ENCODE measurements at places on chromosomes 11 and 22. TPM values are rescaled to one million over a fixed set of nuclear protein-coding genes. Genes with fewer than 3 reads are reported as not detected.

DNA sequence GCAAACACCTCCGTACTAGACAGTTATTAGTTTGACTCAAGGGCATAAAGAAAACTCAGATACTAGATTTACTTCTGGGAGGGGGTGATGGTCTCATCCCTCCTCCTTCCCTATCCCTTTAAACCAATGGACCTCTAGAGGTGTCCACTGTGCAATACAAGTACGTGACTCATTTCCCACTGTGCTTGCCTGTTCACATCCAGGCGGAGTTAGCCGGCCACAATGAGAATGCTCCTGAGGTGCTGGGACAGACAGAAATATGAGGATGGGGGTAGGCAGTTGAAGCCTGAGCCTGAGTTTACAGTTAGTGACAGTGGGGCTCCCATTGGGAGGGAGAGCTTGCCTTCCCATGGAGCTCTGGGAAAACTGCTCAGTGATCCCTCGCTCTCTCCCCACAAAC lies 8.4 kb upstream of the PMM1 start:
- no peak overlapping the region for H3K27ac ChIP-seq
- H3K27me3 ChIP-seq = no peaks in the 10 kb centered on the region
- no peaks in the 10 kb centered on the region for H3K4me1 ChIP-seq
- DNase-seq = no peak
- H3K36me3 ChIP-seq = peaks cover 30% of the 10 kb centered on the region

NXPE2 gene
- not detected for total RNA-seq

- no peaks in the 10 kb centered on the region for H3K27me3 ChIP-seq
- H3K4me3 ChIP-seq = no peak overlapping the region
- no peak overlapping the region for H3K27ac ChIP-seq
- peaks cover 6% of the 10 kb centered on the region for H3K36me3 ChIP-seq
- H3K4me1 ChIP-seq = peaks cover 28% of the 10 kb centered on the region
These were observed 18.2 kb downstream of the CELF1 start for GRCh38 chr11:47534704-47535251.

DNA sequence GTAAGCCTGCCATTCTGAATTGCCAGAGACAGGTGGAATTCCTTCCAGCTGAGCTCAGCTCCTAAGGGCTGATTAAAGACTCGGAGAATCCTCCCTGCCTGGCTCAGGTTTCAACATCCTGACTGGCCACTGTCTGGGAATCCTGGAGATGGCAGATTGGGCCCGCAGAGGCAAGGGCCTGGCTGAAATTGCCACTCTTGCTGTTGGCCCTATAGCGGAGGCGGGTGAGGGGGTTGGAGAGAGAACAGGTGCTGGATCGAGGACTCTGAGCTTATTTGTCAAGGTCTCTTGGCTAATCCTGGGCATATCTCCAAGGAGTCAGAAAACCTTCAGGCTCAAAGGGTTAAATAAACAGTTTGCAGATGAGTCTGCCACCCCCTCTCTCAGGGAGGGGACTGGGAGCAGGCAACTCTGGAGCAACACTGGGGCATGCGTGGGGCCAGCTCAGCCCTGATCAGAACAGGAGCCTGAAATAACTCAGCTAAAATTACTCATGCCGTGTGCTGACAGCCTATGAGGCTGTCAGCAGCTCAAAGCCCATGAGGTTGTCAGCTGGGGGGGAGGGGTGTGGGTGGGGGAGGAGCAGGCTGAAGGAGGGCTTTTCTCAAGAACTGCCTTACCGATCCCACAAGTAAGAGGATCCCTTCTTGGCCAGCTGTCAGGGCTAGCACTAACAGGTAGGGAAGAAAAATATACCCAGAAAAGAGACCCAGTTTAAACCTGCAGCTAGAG lies 14.7 kb upstream of the MFRP start:
- no peaks in the 10 kb centered on the region for H3K4me1 ChIP-seq
- H3K4me3 ChIP-seq = no peak overlapping the region
- H3K27ac ChIP-seq = no peak overlapping the region
- no peaks in the 10 kb centered on the region for H3K36me3 ChIP-seq
- DNase-seq = no peak

- H3K4me3 ChIP-seq = no peak overlapping the region
- H3K27ac ChIP-seq = no peak overlapping the region
- H3K36me3 ChIP-seq = no peaks in the 10 kb centered on the region
- H3K4me1 ChIP-seq = no peaks in the 10 kb centered on the region
These were observed 38.4 kb upstream of the TP53I11 start for GRCh38 chr11:44988981-44989635.

DNA sequence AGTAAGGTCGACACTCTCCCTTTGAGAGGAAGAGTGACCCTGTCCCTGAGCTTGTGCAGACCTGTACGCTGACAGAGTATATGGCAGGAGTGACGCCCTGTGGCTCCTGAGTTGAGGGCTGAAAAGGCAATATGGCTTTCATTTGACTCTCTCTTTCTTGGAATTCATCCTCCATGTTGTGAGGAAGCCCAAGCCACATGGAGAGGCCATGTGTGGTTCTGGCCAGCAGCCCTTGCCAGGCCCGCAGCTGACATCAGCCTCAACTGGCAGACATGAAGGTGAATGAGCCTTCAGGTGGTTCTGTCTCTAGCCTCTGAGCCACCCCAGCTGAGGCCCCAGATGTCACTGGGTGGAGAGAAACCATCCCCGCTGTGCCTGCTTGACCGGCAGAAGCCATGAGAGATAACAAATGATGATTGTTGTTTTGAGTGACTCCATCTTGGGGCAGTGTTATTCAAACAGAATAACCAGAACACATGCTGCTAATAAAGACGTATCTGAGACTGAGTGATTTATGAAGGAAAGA lies 31.9 kb downstream of the SMIM38 start:
- H3K4me3 ChIP-seq = no peak overlapping the region
- no peak for DNase-seq
- H3K27me3 ChIP-seq = no peaks in the 10 kb centered on the region
- H3K36me3 ChIP-seq = no peaks in the 10 kb centered on the region

DNA sequence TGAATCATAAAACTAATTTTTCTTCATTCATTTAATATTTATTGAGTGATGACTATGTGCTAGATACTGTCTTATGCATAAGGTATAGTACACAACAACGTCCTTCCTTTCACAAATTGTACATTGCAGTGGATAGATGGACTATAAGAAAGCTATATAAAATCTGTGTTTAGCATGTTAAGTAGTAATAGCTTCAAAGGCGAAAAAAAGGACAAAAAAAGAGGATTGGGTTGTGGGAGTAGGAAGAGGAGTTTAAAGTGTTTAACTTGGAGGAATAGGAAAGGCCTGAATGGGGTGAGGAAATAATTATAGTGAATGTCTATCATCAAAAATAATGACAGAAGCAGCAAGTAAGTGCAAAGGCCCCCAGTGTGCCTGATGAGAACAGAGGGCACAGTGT lies 565.4 kb upstream of the LUZP2 start:
- H3K4me1 ChIP-seq = no peaks in the 10 kb centered on the region
- H3K4me3 ChIP-seq = no peak overlapping the region
- H3K27me3 ChIP-seq = no peaks in the 10 kb centered on the region

DNA sequence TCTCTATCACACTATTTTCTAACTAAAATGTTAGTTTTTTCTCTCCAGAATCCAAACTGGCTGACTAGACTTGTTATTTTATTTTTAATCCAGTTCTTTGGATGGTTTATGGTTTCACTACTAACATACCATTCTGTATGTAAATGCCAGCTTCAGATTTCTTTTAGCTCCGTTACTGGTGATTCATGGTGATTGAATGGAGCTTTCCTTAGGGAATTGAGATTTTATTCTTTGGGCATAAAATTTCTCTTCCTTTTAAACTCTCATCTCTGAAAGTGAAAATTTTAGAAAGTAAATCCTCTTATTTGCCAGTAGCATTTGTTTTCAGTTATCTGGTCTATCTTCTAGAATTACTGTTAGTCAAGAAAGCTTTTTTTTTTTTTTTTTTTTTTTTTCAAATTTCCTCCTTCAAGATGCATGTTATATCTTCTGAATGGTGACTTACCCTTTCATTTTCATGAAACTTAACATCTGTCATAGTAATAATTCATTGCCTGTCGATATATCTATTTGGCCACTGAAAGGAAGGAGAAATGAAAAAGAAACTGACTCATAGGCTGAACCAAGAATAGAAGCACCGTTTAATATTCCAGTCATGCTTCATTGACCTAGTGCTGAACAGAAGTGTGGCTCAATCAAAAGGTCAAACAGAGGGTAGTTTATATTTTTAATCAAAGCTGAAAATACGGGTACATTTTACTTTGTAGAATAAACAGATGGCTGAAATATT lies 6.4 kb downstream of the ENDOD1 start:
- H3K36me3 ChIP-seq = no peaks in the 10 kb centered on the region
- peaks cover 24% of the 10 kb centered on the region for H3K4me1 ChIP-seq
- no peaks in the 10 kb centered on the region for H3K27me3 ChIP-seq
- no peak overlapping the region for H3K27ac ChIP-seq

DNA sequence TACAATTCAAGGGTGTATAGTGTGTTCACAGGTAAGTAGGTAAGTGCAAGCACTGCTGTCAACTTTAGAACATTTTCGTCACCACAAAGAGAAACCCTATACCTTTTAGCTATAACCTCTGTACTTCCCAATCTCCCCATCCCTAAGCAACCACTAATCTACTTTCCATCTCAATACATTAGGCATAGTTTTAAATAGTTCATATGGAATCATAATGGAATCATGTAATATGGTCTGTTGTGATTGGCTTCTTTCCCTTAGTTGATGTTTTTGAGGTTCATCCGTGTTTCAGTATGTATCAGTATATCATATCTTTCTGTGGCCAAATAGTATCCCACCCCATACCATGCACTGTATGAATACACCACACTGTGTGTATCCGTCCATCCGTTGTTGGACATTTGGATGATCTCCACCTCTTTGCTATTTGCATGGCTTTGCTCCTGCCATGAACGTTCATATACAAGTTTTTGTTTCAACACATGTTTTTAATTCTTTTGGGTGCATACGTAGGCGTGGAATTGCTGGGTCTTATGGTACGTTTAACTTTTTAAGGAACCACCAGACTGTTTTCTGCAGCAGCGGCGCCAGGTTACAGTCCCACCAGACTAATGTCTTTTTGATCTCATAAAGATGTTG lies 27.7 kb upstream of the OPCML start:
- no peaks in the 10 kb centered on the region for H3K27me3 ChIP-seq
- no peak overlapping the region for H3K4me3 ChIP-seq
- no peak for DNase-seq
- H3K36me3 ChIP-seq = no peaks in the 10 kb centered on the region
- no peak overlapping the region for H3K27ac ChIP-seq

OR51L1 gene
- total RNA-seq = not detected

GRCh38 chr11:94954753-94955152 lies 18.6 kb downstream of the CWC15 start:
- no peak overlapping the region for H3K27ac ChIP-seq
- no peaks in the 10 kb centered on the region for H3K4me1 ChIP-seq
- no peak for DNase-seq
- H3K36me3 ChIP-seq = peaks cover 11% of the 10 kb centered on the region

GRCh38 chr11:17563231-17563646 lies 16.2 kb downstream of the OTOG start:
- no peaks in the 10 kb centered on the region for H3K4me1 ChIP-seq
- no peak overlapping the region for H3K27ac ChIP-seq
- H3K36me3 ChIP-seq = no peaks in the 10 kb centered on the region

- H3K27ac ChIP-seq = peak overlapping the region; percentile 50
- DNase-seq = no peak
- H3K27me3 ChIP-seq = no peaks in the 10 kb centered on the region
- no peak overlapping the region for H3K4me3 ChIP-seq
These were observed 19.7 kb downstream of the CXCR5 start for GRCh38 chr11:118903204-118904015.

NTM gene
- not detected for total RNA-seq

MRGPRX3 gene
- total RNA-seq = not detected

DNA sequence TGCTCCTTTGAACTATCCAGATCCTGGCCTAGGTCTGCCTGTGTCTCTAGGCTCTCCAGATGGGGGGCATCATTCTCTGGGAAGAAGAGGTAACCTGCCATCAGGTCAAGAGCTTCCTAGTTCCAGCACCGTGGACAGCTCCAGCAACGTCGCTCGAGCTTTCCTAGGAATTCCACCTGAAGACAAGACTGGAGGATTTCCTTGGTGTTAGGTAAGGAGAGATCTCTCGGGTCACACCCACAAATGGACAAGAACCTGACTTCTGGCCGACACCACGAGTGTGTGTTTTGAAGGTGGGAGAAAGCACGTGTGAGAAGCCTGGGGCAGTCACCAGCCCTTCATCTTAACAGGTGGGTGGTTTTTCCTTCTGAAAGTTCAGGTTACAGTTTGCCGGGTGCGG lies 1.2 kb downstream of the PRG3 start:
- H3K27me3 ChIP-seq = no peaks in the 10 kb centered on the region
- DNase-seq = no peak
- no peak overlapping the region for H3K27ac ChIP-seq
- H3K4me1 ChIP-seq = no peaks in the 10 kb centered on the region
- no peak overlapping the region for H3K4me3 ChIP-seq

NEFH gene
- 0.20 TPM for total RNA-seq

MUC6 gene
- total RNA-seq = not detected

OR8G5 gene
- total RNA-seq = not detected

DDX6 gene
- 207 TPM for total RNA-seq

DNA sequence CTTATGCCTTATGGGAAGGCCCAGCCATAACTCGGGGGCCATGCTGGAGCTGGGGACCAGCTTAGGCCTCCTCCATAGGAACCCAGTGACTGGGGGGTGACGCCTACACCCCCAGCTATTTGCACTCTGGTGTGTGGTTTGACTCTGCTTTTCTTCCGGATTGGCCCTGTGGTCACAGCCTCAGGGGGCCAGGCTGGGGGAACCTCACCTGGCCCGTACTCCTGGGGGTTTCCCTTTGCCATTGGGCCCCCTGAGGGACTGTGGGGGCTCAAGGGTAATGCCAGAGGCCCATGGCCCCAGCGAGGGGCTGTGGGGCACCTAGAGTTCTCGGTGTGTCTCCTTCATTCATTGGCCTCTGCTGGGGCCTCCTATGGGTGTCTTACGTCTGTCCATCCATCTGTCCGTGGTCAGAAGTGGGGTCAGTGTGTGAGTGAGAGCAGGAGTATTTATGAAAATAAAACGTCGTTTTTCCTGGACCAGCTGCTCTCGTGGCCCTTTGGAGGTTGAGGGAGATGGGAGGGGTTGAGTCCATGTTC lies 6.3 kb upstream of the SH3BP1 start:
- peak overlapping the region; percentile 31 for H3K4me3 ChIP-seq
- H3K27ac ChIP-seq = peak overlapping the region; percentile 71
- DNase-seq = no peak
- H3K27me3 ChIP-seq = no peaks in the 10 kb centered on the region
- peaks cover 56% of the 10 kb centered on the region for H3K4me1 ChIP-seq

CCDC116 gene
- total RNA-seq = 0.31 TPM

ARHGAP1 gene
- 76.9 TPM for total RNA-seq

GRCh38 chr11:11843211-11843621 lies 1.4 kb downstream of the USP47 start:
- H3K4me3 ChIP-seq = peak overlapping the region; percentile 76
- peaks cover 30% of the 10 kb centered on the region for H3K4me1 ChIP-seq
- no peaks in the 10 kb centered on the region for H3K27me3 ChIP-seq
- H3K36me3 ChIP-seq = peaks cover 6% of the 10 kb centered on the region
- H3K27ac ChIP-seq = peak overlapping the region; percentile 100

- H3K36me3 ChIP-seq = no peaks in the 10 kb centered on the region
- peak overlapping the region; percentile 45 for H3K4me3 ChIP-seq
- DNase-seq = peak; percentile 80
- H3K4me1 ChIP-seq = peaks cover 17% of the 10 kb centered on the region
- H3K27me3 ChIP-seq = no peaks in the 10 kb centered on the region
- peak overlapping the region; percentile 52 for H3K27ac ChIP-seq
These were observed 22.3 kb downstream of the KCNQ1 start for GRCh38 chr11:2466869-2467694.

DNA sequence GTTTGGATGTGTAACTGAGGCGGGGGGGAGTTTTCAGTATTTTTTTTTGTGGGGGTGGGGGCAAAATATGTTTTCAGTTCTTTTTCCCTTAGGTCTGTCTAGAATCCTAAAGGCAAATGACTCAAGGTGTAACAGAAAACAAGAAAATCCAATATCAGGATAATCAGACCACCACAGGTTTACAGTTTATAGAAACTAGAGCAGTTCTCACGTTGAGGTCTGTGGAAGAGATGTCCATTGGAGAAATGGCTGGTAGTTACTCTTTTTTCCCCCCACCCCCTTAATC lies 2.3 kb downstream of the MALAT1 start:
- peak overlapping the region; percentile 99 for H3K4me3 ChIP-seq
- H3K27me3 ChIP-seq = no peaks in the 10 kb centered on the region
- H3K4me1 ChIP-seq = peaks cover 30% of the 10 kb centered on the region

Measured in naive thymus-derived CD4-positive, alpha-beta T cell (primary cell).